Stimulated activated CD4-positive, alpha-beta T cell treated with anti-CD3 and anti-CD28 coated beads, Interleukin-12 subunit alpha, Interleukin-12 subunit beta, amount 100 ng/mL, for 48 hours (primary cell): ENCODE measurements at places on chromosomes 4 and X.
A peak's percentile ranks its signal among the peaks of the same experiment; 100 is the strongest.

- no peak for DNase-seq
These were observed 56.8 kb downstream of the LGI2 start for GRCh38 chr4:24973747-24974601.

GRCh38 chr4:74166135-74166534 lies 8.2 kb downstream of the MTHFD2L start:
- DNase-seq, result no peak

- no peak for DNase-seq
These were observed 5.3 kb upstream of the OTC start for GRCh38 chrX:38347136-38347535.

- DNase-seq, result peak; percentile 26
These were observed 367.0 kb downstream of the BCOR start for GRCh38 chrX:39730662-39731329.

- DNase-seq, result no peak
These were observed 38.7 kb downstream of the RAI2 start for GRCh38 chrX:17822351-17822750.

- DNase-seq, result no peak
These were observed 482.8 kb upstream of the HTR2C start for GRCh38 chrX:114101081-114101480.

DNA sequence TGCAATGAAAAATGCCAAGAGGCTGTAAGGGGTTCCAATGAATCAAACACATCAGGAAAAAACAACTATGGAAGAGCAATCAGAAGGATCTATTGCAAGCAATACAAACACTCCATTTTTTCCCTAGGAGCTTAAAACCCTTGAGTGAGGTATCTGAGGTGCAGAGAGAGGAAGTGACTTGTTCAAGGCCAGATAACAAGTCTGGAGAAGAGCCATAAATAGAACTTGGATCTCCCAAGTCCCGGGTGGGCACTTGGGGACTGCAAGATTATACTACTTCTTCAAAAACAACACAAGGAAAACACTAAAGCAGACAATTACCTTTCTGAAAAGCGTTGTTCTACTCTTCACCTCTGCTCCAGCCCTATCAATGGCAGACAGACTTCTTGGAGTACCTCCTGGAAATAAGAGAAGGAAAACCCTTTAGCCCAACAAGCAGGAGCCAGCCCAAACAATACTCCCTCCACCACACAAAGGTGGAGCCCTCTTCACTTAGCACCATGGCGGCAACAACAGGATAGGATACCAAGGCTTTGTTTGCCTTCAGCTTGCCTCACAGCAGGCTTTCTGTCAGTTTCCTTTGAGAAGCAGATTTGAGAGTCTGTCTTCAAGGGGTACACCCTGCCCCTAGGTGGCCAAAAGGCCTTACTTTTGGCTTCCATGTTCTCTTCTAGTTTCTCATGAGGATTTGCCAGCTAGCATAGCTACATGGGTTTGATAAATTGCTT lies 26.0 kb downstream of the AIFM1 start:
- DNase-seq, result no peak

GRCh38 chr4:60637976-60638375 lies 562.1 kb upstream of the ADGRL3 start:
- no peak for DNase-seq

DNA sequence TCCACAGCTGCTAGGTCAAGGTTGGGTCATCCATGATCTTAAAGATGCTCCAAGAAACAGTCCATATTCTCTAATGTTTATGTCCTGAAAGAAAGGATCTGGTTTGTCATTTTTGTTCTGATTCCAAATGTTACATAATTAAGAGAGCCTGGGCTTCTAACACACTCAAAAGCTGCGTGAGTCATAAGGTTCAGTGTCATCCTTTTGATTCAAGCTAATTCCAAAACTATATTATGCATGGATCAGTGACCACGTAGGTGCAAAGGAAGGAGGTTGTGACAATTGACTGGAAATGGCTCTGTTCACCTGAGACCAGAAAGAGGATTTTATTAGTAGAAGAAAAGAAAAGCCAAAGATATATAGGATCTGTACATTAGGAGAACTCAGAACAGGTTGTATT lies 268.7 kb upstream of the GK2 start:
- no peak for DNase-seq

GRCh38 chr4:38174801-38175200 lies 214.6 kb downstream of the PTTG2 start:
- DNase-seq, result no peak

- peak; percentile 87 for DNase-seq
These were observed 5.0 kb downstream of the UVSSA start for GRCh38 chr4:1351854-1352566.

DNA sequence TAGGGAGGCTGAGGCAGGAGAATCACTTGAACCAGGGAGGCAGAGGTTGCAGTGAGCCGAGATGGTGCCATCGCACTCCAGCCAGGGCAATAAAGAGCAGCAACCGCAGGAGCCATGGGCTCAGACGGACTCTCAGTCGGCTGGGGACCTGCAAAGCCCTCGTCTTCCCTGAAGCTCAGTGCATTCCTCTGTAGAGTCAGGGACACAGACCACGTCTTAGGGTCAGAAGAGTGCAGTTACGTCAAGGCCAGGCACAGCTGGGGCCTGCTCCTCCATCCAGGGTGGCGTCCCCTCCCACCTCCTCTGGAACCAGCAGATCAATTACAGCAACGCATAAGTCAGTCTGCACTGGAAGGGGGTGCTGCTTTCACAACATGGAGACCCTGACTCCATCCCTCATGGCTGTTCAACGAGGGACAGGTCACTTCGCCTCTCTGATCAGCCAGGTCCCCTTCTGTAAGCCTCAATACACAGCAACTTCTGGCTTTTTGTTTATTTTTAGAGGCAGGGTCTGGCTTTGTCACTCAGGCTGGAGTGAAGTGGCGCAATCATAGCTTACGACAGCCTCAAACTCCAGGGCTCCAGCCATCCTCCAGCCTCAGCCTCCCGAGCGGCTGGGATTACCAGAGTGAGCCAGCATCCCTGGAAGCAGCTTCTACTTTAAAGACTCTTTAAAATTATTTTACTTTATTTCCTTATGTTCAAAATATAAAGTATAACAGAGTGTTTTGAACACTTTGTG lies 76.4 kb downstream of the ZFYVE28 start:
- DNase-seq, result no peak

- no peak for DNase-seq
These were observed 251.4 kb downstream of the DTHD1 start for GRCh38 chr4:36532670-36533379.

DNA sequence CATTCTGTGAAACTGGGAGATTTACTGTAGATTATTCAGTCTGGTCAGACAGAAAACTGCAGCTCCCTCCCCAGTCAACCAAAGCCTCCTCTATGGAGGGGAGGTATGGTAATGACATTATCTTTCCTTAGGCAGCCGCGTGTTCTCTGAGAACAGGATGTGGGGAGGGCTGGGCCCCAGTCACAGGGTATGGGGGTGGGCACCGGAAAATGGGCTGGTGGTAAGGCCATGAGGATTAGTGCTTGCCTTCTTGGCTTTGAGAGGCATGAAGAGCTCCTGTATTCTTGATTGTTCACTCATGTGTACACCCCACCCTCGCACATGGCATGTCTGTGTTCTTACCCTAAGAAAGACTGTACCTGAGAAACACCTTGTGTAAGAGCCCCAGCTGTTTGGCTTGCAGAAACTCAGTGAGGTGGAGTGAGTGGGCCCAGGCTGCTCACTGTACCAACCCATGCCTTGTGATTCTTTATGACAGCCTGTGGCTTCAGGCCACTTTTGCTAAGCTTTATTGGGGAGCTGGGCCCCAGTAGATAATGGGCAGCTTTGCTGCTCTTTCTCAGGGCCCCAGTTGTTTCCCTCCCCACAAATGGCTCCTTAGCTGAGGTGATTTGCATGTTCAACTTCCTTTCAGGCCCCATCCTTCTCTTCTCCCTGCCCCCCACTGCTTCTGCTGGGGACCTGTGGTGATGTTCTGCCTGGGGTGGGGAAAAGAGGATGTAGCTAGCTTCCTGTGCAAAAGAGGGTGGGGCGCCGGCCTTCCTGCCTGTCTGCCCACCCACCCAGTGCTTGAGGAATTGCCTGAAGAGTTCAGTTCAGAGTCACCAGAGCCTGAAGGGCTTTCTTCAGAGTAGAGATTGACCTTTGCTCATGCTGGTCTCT lies 30.7 kb downstream of the MSN start:
- peak; percentile 65 for DNase-seq

DNA sequence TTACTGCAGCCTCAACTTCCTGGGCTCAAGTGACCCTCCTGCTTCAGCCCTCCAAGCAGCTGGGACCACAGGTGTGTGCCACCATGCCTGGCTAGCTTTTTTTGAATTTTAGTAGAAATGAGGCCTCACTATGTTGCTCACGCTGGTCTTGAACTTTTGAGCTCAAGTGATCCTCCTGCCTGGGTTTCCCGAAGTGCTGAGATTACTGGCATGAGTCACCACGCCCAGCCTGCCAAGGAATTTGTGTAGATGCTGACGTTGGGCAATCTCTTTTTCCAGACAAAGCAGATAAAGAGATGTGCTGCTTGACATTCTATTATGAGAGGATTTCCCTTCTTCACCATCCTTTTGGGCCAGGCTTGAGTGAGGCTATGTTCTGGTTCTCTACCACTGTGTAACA lies 254.5 kb upstream of the RPS6KA3 start:
- DNase-seq, result no peak

- DNase-seq, result no peak
These were observed 29.5 kb upstream of the IRF2 start for GRCh38 chr4:184503869-184504300.

- no peak for DNase-seq
These were observed 278.7 kb downstream of the RCHY1 start for GRCh38 chr4:75235359-75235951.

- DNase-seq, result no peak
These were observed 58.9 kb upstream of the PROM1 start for GRCh38 chr4:16142598-16143310.

GRCh38 chr4:138439143-138439581 lies 197.0 kb upstream of the SLC7A11 start:
- DNase-seq, result no peak

DNA sequence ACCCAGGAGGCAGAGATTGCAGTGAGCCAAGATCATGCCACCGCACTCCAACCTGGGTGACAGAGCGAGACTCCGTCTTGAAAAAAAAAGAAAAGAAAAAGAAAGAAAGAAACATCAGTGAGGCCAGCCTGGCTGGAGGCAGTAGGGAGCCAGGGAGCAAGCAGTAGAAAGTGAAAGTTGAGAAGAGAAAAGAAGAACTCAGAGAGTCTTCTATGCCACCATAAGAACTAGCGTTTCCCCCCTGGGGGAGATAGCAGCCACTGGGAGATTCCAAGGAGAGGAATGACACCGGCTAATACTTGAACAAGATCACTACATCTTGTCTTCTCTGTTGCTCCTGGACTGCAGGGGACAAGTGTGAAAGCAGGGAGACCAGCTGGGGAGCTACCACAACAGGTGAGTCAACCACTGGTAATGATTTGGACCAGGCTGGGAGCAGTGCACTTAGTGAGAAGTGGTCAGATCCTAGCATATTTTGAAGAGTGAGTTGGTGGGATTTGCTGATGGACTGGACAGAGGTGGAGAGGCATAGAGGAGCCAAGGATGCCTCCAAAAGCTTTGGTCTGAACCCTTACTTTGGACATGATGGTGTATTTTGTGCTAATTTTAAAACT lies 33.4 kb downstream of the SLC2A9 start:
- DNase-seq, result no peak

- DNase-seq, result no peak
These were observed 52.5 kb downstream of the F11 start for GRCh38 chr4:186318481-186318880.

DNA sequence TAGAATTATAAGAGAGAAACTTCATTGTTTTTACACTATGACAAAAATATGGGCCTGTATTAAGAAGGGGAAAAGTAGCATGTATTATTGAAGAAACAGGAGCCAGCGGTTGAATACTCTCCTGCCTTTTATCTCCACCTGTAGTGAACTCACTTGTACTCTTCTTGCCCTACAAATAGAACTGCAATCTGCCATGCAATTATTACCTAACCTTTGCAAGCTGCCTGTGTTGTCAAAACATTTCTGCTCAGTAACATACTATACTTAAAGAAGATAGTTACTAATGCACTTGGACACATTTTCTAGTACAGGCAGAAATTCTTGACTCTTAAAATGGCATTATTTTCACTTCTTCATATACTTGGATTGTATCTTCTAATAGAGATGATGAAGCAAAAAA lies 818.4 kb upstream of the GRID2 start:
- no peak for DNase-seq

DNA sequence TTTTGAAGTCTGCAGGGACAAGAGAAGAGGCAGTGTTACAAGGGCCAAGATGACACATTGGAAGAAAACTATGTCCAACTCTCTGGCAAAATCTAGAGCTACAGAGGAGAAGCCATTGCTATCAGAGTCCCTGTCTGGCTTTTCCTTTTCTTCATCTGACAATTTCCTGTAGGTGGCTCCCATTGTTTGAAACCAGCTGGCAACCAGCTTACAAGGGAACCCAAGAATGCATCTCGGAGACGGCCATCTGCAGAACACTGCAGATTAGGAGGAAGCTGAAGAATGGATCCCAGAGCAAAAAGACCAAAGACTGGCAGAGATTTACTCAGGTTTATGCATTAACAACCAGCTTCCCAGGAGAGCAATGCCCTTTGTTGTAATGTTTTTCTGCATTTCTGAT lies 216.2 kb upstream of the CTSO start:
- DNase-seq, result no peak

- no peak for DNase-seq
These were observed 101.8 kb downstream of the PJA1 start for GRCh38 chrX:69063486-69063885.

- DNase-seq, result no peak
These were observed 19.4 kb downstream of the TET2 start for GRCh38 chr4:105166066-105166465.

DNA sequence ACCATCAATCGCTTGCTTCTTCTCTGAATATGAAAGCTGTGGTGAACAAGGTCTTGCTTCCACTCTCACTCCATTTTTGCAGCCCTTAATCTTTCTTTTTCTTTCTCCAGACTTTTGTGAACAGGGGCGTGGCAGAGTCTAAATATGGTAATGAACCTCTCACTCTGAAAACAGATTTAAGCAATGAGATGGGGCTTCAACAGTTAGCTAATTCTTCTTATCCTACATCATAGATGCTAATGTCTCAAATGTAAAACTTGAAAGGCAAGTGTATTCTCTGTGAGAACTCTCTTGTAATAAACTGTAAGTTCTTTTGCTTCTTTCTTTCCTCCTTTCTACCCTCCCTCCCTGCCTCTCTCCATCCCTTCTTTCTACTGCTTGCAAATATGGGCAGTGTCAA lies 106.5 kb upstream of the ANK2 start:
- DNase-seq, result no peak

GRCh38 chr4:152115118-152115517 lies 354.3 kb upstream of the GATB start:
- DNase-seq, result no peak

- DNase-seq, result no peak
These were observed 13.4 kb downstream of the PJA1 start for GRCh38 chrX:69151866-69152284.

DNA sequence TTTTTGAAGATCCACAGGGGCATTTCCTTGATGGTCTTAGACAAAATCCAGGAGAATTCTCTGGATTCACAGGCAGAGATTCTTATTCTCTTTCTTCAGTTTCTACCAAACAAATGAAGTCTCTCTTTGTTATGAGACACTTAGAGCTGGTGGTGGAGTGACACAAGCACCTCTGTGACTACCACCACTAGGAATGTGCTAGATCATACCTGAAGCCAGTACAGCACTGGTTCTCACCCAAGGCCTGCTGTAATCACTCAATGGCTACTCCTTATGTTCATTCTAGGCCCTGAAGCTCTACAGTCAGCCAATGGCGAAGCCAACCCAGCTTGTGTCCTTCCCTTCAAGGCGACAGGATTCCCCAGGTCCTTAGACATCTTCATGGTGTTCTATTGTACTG lies 482.3 kb downstream of the TRAM1L1 start:
- no peak for DNase-seq

GRCh38 chr4:70670332-70671014 lies 4.2 kb upstream of the JCHAIN start:
- no peak for DNase-seq
